Skeletal muscle cell (primary cell): ENCODE measurements at places on chromosomes 1 and 21.

DNA sequence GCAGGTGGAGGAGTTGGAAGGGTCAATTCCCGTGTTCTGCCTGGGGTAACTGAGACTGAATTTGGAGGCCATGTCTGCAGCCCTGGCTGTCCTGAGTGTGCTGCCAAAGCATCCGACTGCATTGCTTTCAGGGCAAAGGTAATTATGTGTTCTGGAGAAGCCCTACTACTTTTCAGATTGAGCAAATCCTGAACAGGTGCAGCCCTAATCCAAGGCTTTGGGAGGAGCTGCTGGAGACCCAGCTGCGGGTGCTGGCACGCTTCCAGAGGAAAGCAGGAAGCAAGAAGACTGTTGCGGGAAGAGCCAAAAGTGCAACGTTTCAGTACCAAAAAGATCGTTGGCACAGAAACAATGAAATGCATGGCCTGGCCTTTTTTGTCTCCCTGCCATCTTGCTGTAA, 73.7 kb upstream of the NRIP1 start:
- DNase-seq = peak; percentile 5

- DNase-seq = no peak
These were observed 7.0 kb downstream of the KCNA3 start for GRCh38 chr1:110667776-110668175.

GRCh38 chr1:31839662-31840343, 24.0 kb upstream of the SPOCD1 start:
- DNase-seq = no peak

GRCh38 chr1:164728719-164729118, 169.7 kb downstream of the PBX1 start:
- DNase-seq = no peak

DNA sequence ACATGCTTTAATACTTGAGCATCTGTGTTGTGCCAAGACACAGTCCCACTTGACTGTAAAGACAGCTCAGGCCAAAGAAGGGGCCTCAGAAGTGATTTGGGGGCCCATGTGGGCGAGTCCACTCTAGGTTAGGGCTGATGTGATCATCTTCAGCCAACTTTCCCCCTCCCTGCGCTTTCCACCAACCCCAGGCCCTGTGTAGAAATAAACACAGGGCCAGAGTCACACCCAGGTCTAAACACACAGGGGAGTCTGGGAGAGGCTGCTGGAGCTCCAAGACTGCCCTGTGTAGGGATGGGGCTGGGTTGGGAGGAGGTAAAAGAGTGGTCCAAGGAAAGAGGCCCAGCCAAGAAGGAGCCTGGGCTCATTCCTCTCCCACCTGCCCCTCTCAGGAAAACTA, 2.5 kb upstream of the WNT2B start:
- DNase-seq = no peak

- DNase-seq = no peak
These were observed 69.4 kb downstream of the LRRC8D start for GRCh38 chr1:89890085-89890752.

DNA sequence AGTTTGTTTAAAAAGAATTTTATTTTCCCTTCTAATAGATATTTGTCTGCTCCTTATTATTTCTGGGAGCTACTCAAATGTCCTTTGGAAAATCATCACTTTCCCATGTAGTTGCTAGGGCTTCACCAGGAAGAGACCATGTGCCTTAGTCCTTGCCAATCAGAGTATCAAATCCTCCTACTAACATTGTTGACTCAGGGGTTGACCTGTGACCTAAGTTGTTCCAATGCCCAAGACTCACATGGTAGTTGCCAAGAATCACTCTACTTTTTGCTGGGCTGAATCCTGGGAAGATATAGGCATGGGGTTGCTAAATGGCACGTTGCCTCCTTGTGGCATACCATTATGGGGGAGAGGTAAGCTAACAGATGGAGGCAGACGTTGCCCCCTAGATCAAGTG, 58.2 kb upstream of the FOXD3 start:
- no peak for DNase-seq
